Activated B cell treated with CpG ODN at 0.5 μM for 24 hours (primary cell): ENCODE measurements at places on chromosomes 11 and 22.
A peak's percentile ranks its signal among the peaks of the same experiment; 100 is the strongest.

DNA sequence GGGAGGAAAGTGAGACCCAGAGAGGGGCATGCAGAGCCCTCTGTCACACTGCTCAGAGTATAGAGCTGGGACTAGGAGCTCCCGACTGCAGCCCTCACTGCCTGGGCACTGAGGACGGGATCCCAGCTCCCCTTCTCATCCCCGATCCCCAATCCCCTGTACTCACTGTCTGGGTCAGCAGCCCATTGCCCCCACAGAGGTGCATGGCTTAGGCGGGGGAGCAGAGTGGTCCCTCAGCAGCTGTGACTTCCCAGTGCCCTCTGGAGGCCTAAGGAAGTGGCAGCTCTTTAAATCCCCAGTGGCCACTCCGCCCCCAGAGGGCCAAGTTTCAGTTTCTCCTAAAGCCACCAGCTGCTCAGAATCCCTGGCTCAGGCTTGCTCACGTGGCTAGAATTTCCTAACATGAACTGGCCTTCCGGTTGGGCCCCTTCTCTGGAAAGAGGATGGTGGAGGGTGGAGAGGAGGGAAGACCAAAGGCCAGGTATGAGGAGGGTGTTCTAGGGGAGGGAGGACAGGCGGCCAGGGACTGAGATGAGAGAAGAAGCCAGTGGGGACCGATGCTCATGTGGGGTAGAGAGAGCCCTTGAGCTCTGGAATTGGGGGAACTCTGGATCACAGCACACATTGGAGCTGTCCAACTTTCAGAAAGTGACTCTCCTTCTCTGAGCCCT is at the start of gene BATF2:
Gene BATF2, minus strand, starts transcription at position 262 of the 671 bp plus-strand sequence. Its CDS starts 57 bp downstream, at position 205.
- peak; percentile 33 for DNase-seq

DNA sequence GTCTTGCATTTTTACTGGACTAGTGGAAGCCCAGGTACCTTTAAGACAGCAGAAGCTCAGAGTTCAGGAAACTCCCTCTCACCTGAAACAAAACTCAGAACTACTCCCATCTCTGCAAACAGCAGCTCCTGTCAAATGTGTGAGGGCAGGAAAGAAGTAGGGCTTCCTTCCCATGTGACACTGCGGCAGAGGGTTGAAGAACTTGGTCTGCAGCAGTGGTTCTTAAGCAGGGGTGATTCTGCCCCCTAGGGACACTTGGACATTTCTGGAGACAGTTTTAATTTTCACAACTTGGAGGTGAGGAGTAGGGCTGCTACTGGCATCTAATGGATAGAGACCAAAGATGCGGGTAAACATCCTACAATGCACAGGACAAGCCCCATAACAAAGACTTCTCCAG is 63.4 kb downstream of the RCN1 start:
- DNase-seq, result no peak

DNA sequence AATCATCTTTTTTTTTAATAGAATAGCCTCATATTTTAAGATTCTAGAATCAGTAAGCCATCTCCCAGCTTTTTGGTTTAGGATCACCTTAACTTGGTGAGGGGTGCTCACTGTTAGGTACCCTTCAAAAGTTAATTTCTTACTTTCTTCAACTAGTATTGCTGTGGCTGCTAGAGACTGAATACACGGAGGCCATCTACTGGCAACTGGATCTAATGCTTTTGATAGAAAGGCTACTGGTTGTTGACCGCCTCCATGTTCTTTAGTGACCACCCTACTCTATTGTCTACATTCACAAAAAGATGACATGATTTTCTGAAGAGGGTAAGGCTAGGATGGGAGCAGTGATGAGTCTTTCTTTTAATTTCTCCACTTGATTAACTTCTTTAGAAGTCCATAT is 16.7 kb upstream of the ALDH3B2 start:
- no peak for DNase-seq

DNA sequence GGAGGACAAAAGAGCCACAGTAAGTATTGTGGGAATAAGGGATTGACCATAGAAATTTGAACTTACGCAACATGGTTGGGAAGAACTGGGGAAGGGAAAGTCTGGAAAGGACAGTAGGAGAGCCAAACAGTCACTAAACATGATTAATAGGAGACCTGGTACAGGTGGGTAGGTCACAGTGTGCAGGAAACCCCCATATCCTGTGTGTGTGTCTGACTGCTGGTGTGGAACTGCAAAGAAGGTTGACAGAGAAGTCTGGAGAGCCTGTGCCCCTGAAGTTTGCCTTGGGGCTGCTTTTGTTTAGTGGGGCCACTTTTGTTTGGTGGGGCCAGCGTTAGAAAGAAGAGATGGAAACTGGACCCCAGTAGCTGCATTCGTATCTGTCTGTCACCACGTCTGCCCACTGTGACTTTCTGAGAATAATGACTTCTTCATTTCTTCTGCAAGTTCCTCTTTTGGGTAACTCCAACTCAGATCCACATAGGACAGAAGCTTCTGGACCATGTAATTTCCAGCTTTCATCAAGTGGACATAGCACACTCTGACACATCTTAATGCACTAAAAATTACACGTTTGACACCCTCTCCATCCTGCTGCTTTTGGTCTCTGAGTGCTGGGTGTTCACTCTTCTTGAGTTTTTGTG is 126.8 kb upstream of the RAG2 start:
- no peak for DNase-seq

DNA sequence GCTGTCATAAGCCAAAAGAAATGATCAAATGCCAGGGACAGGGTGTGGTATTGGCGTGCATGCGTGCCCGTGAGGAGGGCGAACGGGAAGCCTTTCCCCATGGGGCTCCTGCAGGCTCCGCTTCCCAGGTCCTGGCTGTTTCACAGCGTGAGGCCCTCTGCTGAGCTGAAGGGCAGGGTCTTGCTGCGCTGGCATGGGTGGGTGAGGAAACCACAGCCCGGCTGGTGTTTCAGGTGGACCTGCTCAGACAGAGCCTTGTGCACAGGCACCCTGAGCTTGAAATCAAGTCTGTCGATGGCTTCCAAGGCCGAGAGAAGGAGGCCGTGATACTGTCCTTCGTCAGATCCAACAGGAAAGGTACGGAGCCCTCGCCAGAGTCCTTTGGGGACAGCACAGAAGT is 31.4 kb downstream of the IGHMBP2 start:
- DNase-seq, result no peak

- DNase-seq, result no peak
Measured at GRCh38 chr11:80412604-80413003, 971.8 kb upstream of the TENM4 start.

DNA sequence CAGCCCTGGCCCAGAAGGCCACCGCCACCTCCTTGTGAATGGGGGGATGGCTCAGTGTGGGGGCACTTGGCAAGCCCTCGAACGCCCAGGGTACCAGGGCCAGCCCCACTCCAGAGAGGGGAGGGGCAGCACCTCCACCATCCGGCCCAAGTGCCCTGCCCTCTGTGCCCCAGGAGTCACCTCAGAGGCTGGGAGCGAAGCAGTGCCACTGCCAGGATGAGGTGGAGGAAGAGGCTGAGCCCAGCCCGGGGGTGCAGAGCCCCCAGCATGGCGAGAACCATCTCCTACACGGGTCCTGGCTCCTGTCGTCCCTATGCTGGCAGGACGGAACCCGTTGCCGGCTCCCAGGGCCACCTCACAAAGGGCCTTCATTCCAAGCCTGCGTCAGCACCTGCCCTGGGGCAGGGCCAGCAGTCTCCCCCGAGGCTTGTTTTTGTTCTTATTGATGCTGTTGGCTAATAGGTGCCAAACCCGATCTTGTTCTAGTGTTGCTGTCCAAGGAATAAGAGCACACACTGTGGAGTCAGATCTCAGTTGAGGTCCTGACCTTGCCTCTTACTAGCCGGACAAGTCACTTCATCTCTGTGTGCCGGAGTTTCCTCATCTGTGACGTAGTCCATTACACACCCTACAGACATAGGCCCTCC is at the start of gene FREY1:
Gene FREY1, minus strand, starts transcription at position 307 of the 647 bp plus-strand sequence. Its CDS starts 26 bp downstream, at position 281.
- DNase-seq, result no peak

DNA sequence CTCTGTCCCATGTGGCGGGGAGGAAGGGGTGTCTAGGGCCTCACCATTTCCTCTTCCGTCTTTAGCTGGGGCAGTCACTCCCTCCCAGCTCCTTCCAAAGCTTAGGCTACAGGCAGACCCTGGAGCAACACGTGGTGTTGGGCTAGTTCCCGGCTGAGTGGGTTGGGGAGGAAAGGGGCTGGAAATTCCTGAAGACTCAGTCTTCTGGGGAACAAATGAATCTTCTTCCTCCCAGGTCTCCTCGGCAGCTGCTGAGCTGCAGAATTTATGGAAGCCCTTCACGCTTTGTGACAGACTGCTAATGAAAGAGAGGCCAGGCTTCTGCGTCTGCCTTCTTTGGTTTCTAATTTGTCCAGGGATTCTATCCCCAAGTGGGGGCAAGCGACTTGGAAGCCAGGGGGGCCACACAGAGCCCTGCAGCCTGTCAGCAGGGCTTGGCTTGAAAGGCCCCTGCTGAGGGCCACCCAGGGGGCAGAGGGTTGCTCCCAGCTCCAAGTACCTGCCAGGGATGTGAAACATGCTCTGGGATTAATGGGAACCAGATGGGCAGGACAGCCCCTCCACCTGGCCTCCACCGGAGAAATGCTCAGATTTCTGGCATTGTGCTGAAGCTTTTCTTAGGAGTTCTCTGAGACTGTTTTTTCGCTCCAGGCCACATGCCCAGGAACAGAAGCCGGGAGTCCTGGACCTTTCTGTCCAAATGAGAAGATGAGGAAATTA is 123.1 kb downstream of the PKNOX2 start:
- DNase-seq, result no peak

- no peak for DNase-seq
Measured at GRCh38 chr11:16155448-16155847, 200.9 kb downstream of the SOX6 start.

- DNase-seq, result no peak
Measured at GRCh38 chr11:2828585-2829330, 56.8 kb downstream of the CDKN1C start.

DNA sequence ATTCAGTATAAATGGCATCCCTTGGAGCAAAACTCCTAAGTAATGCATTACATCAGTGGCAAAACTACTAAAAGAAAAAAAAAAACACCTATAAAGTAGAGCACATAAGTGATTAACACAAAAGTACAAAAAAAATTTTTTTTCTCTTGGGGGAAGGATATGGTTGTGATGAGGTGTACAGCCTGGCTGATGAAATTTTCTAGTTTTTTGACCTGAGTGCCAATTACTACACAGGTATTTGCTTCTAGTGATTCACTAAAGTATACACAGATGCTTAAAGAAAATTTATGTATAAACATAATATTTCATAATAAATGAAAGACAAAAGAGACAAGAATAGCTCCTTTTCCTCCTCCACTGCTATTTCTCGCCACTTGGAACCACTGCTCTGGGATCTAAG is 71.8 kb upstream of the APOA1 start:
- DNase-seq, result no peak

- no peak for DNase-seq
Measured at GRCh38 chr11:122516686-122517085, 138.8 kb upstream of the UBASH3B start.

DNA sequence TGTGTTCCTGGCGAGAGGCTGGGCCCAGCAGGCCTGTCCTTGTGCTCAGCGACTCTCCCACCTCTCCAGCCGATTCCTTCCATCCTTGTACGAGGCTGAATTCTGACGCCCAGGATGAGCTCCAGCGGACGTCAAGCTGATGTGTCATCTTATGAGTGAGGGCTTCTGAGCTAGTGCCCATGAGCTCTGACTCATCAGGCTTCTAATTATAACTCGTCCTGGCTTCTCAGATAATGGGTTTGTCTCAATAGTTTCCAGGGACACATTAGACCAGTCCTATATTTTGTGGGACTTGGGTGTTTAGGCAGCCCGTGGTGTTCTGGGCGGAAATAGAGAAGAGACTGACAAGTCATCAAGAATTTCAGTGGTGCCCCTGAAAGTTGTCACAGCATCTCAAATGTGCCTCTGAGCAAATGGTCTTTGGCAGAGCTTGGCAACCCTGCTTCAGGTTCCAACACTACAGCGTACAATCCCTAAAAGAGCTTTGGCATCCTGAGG is 108.2 kb upstream of the CD44 start:
- DNase-seq, result no peak

DNA sequence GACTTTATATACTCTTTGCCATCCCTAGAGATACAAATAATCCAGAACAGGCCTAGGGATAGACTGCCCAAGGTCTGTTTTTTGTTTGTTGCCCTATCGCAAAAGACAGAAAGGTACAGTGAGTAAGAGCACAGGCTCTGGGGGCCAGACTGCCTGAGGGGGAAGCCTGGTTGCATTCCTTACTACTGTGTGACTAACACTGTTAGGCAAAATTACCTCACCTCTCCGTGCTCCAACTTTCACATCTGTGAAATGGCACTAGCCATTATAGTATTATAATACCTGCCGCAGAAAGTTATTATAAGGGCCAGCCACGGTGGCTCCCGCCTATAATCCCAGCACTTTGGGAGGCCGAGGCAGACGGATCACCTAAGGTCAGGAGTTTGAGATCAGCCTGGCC is 14.5 kb downstream of the SLC35F2 start:
- DNase-seq, result no peak

GRCh38 chr22:38549101-38549894 is 20.7 kb downstream of the DMC1 start:
- DNase-seq, result no peak

- DNase-seq, result no peak
Measured at GRCh38 chr11:88117281-88117858, 57.9 kb downstream of the RAB38 start.

DNA sequence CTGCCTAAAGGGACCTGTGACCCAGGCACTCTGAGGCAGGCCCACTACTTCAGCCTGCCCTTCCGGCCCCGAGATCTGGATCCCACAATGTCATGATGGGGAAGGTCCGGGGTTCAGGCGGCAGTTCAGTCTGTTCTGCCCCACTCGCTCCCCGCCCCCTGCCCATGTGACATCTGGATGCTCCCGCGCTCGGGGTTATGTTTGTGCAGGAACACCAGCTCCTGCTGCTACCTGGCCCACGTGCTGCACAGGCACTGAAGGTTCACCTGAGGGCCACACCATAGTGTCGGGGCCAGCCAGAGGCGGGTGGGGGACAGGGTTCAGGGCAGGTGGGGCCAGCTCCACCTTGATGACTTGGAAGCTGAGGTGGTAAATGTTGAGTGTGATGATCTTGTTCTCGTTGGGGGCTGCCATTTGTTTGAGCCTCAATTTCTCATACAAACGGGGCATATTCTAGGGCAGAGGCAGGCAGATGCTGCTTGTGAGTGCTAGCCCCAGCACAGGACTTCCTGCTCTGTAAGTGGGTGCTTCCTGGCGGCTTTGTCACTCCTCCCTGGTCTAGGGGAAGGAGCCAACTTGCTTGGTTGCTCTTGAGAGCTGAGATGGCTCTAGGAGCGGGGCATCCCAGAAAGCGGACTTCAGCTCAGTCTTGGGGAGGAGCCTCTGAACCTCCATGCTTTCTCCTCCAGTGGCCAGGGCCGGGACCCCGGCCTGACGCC is 4.4 kb upstream of the SIPA1 start:
- no peak for DNase-seq

- no peak for DNase-seq
Measured at GRCh38 chr11:129705341-129705740, 110.3 kb upstream of the TMEM45B start.

- no peak for DNase-seq
Measured at GRCh38 chr22:45314054-45314721, 4.5 kb downstream of the FAM118A start.

- no peak for DNase-seq
Measured at GRCh38 chr11:114318361-114318760, 22.2 kb downstream of the NNMT start.

DNA sequence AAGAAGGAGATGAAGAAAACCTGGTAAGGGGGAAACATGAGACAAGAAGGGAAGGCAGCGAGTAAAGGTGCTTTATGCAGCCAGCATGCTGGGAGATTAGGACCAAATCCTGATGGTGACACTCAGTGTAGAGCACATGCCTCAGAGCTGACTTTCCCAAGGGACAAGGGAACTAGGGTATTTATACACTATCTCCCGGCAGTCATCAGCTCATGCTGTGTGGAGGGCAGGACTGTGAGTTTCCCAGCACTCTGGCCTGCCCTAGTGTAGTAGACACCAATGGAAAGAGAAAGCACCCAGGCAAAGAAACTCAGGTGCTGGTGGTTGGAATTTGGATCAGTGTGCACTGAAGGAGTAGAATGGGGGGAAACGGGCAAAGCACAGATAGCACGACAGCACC is 128.3 kb upstream of the CSNK2A3 start:
- DNase-seq, result no peak
